Activated naive CD8-positive, alpha-beta T cell treated with anti-CD3 and anti-CD28 coated beads, Interleukin-2, amount 50 U/mL, for 24 hours (primary cell): ENCODE measurements at places on chromosomes 6 and 20.

DNA sequence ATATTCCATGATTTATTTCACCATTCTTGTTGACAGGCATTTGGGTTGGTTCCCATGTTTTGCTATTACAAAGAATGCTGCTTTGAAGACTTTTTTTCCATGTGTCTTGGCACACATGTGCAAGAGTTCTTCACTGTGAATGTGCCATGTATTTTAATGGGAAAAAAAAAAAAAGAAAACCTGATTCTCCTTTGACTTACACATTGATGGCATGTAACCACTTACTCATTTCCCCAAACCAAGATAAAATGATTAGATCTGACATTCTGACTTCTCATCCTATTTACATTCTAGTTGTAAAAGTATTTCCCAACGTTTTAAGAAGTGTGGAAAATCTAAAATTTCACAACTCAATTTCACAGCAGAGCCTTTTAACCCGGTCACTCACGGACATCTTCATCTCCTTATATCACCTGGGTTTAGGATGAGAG lies 4.4 kb downstream of the CAP2 start:
- H3K4me1 ChIP-seq = peaks cover 2% of the 10 kb centered on the region
- H3K27me3 ChIP-seq = peaks cover 37% of the 10 kb centered on the region
- DNase-seq = no peak
- no peak overlapping the region for H3K27ac ChIP-seq

- H3K4me1 ChIP-seq = no peaks in the 10 kb centered on the region
- no peak overlapping the region for H3K4me3 ChIP-seq
- no peak for DNase-seq
Measured at GRCh38 chr6:8225113-8225512, 122.8 kb upstream of the EEF1E1 start.

DNA sequence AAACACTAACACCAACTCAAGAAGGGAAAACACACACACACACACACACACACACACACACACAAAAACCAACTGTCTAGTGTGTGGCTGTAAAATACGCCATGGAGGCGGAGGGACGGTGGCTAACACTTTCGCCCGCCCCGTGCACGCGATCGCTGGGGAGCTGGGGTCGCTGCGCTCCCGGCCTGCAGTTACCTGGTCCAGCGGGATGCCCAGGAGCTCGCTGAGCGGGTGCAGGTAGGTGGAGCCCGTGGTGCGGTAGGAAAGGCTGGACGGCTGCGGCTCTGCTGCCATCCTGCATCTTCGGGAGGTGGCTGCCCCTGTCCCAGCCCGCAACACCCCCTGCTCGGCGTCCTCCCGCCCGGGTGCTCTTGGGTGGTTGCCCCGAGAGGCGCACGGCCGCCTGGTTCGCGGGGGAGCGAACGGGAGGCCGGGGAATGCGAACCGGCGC lies 303 bp downstream of the MBOAT1 start:
- H3K27me3 ChIP-seq = peaks cover 5% of the 10 kb centered on the region
- no peak for DNase-seq
- peak overlapping the region; percentile 78 for H3K27ac ChIP-seq
- peak overlapping the region; percentile 82 for H3K4me3 ChIP-seq
- peaks cover 46% of the 10 kb centered on the region for H3K4me1 ChIP-seq
- H3K36me3 ChIP-seq = no peaks in the 10 kb centered on the region

GRCh38 chr20:14992153-14992552 lies 654.7 kb upstream of the FLRT3 start:
- no peak overlapping the region for H3K4me3 ChIP-seq
- H3K27me3 ChIP-seq = no peaks in the 10 kb centered on the region
- H3K27ac ChIP-seq = no peak overlapping the region
- no peaks in the 10 kb centered on the region for H3K36me3 ChIP-seq
- DNase-seq = no peak
- H3K4me1 ChIP-seq = no peaks in the 10 kb centered on the region

GRCh38 chr6:56764081-56764566 lies 121.4 kb upstream of the DST start:
- no peaks in the 10 kb centered on the region for H3K27me3 ChIP-seq
- DNase-seq = no peak
- no peaks in the 10 kb centered on the region for H3K36me3 ChIP-seq
- H3K4me1 ChIP-seq = no peaks in the 10 kb centered on the region
- H3K27ac ChIP-seq = no peak overlapping the region

DNA sequence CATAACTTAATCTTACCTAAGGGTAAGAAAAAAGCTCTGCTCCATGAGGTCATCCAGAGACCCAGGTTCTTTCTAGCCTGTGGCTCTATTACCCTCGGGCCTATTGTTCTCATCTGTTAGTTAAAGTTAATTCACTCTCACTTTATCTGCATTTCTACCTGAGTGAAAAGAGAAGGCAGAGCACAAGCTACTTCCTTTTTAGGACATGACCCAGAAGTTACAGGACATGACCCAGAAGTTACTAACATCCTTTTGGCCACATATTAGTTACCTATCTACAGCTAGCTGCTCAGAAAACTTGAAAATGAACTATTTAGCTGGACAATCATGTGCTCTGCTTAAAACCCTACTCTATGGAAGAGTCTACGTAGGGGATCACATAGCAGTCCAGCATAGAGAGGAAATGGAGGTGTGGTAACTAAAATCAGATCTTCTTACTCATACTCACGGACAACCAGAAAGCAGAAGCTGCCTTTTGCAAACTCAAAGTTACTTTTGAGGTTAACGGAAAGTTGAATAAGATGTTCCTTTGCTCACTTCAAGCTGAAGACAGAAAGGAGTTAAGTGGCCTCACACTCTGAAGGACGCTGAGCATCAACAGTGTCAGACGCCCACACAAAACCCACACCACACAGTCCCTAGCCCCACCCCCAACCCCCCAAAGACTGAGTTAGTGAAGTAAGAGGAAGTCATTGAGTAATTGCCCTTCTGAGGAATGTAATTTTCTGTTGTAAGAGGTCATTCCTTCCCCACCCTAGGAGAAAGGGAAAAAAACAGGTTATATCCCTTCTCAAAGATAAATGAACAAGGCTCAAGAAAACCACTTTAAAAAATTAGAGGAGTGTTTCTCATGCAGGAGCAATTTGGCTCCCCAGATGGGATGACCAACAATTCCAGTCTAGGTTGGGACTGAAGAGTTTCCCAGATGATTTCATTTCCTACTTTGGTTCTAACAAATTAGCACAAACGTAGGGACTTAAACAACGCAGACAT lies 45.9 kb upstream of the TAB2 start:
- peak; percentile 78 for DNase-seq
- H3K4me3 ChIP-seq = peak overlapping the region; percentile 60
- no peaks in the 10 kb centered on the region for H3K27me3 ChIP-seq
- H3K27ac ChIP-seq = peak overlapping the region; percentile 92
- H3K4me1 ChIP-seq = peaks cover 42% of the 10 kb centered on the region

DNA sequence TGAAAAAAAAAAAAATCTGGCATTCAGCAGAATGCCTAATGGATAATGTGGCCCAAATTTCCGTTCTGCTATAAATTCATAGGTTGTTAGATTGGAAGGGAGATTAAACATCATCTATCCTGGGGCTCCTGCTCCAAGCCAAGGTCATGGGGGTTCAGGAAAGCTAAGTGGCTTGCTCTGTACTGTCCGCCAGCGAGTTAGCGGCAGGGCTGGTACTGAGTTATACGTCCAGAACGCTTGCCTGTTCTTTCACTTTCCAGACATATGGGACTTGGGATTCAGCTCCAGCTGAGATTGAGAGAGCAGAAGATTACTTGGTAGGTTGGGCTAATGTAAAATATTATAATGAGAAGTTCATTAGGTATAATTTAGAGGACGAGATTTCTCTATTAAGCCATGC lies 858 bp downstream of the RWDD1 start:
- no peak for DNase-seq
- H3K4me3 ChIP-seq = peak overlapping the region; percentile 98
- H3K27me3 ChIP-seq = no peaks in the 10 kb centered on the region
- peaks cover 32% of the 10 kb centered on the region for H3K36me3 ChIP-seq
- H3K27ac ChIP-seq = peak overlapping the region; percentile 97

GRCh38 chr20:63456429-63457284 lies 15.8 kb downstream of the KCNQ2 start:
- no peak for DNase-seq
- H3K4me3 ChIP-seq = no peak overlapping the region
- H3K36me3 ChIP-seq = no peaks in the 10 kb centered on the region
- H3K27me3 ChIP-seq = peaks cover 27% of the 10 kb centered on the region

- H3K27me3 ChIP-seq = peaks cover 79% of the 10 kb centered on the region
- H3K4me3 ChIP-seq = no peak overlapping the region
- H3K36me3 ChIP-seq = no peaks in the 10 kb centered on the region
- no peak for DNase-seq
- peaks cover 18% of the 10 kb centered on the region for H3K4me1 ChIP-seq
Measured at GRCh38 chr6:150145427-150145826, 2.6 kb downstream of the PPP1R14C start.

GRCh38 chr20:32642257-32643046 lies 31.3 kb downstream of the C20orf203 start:
- H3K4me3 ChIP-seq = no peak overlapping the region
- H3K27me3 ChIP-seq = no peaks in the 10 kb centered on the region
- no peaks in the 10 kb centered on the region for H3K36me3 ChIP-seq
- no peak for DNase-seq
- H3K4me1 ChIP-seq = no peaks in the 10 kb centered on the region

DNA sequence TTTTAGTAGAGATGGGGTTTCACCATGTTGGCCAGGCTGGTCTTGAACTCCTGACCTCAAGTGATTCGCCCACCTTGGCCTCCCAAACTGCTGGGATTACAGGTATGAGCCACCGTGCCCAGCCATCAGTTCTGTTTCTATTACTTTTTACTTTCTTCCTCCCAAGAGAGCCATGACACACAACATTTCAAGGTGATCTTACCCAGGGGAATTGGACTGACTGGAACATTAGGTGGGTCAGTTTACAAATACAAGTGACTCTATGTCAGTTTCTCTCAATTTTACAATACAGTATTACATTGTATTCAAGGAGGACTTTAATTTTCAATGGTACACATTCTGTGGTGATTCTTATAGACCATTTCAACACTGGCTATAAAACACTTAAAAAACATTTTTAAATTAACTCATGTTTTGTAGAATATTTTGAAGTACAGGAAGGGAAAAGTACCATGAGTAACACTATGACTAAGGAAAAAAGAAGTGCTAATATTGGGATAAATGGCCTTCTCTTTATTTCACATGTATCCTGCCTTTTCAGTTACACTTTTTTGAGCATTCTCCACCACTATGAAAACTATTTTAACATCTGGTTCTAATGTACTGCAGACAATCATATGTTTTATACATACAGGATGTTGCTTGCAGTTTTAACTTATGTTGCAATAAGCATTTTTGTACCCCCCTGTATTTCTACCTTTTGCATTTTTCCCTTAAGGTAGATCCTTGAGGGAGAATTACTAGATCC lies 8.4 kb downstream of the TPBG start:
- no peak for DNase-seq
- no peaks in the 10 kb centered on the region for H3K36me3 ChIP-seq
- H3K27ac ChIP-seq = no peak overlapping the region
- no peak overlapping the region for H3K4me3 ChIP-seq

DNA sequence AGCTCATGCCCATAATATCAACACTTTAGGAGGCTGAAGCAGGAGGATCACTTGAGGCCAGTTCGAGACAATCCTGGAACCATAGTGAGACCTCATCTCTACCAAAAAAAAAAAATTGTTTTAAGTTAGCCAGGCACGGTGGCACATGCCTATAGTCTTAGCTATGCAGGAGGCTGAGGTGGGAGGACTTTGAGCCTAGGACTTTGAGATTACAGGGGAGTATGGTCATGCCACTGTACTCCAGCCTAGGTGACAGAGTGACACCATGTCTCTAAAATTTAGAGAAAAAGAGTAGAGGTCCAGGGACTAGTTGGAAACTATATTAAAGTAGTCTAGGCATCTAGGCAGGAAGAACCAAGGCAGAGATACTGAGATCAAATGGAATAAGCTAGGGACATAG lies 121.6 kb downstream of the SLC16A10 start:
- no peak overlapping the region for H3K4me3 ChIP-seq
- no peak for DNase-seq
- no peaks in the 10 kb centered on the region for H3K36me3 ChIP-seq
- peaks cover 2% of the 10 kb centered on the region for H3K4me1 ChIP-seq
- H3K27me3 ChIP-seq = no peaks in the 10 kb centered on the region

GRCh38 chr6:33812669-33813068 lies 8.9 kb upstream of the MLN start:
- peak; percentile 48 for DNase-seq
- no peak overlapping the region for H3K4me3 ChIP-seq
- peaks cover 6% of the 10 kb centered on the region for H3K4me1 ChIP-seq
- H3K27ac ChIP-seq = no peak overlapping the region
- no peaks in the 10 kb centered on the region for H3K36me3 ChIP-seq

GRCh38 chr20:41196653-41197225 lies 59.4 kb downstream of the PLCG1 start:
- no peak for DNase-seq
- H3K27me3 ChIP-seq = no peaks in the 10 kb centered on the region
- H3K4me3 ChIP-seq = no peak overlapping the region
- H3K36me3 ChIP-seq = peaks cover 34% of the 10 kb centered on the region
- H3K27ac ChIP-seq = no peak overlapping the region

GRCh38 chr20:18548465-18548864 lies 18.8 kb upstream of the SMIM26 start:
- H3K27ac ChIP-seq = no peak overlapping the region
- H3K36me3 ChIP-seq = peaks cover 46% of the 10 kb centered on the region
- H3K4me3 ChIP-seq = no peak overlapping the region
- H3K4me1 ChIP-seq = no peaks in the 10 kb centered on the region
- DNase-seq = no peak

- H3K36me3 ChIP-seq = no peaks in the 10 kb centered on the region
- no peak overlapping the region for H3K4me3 ChIP-seq
- no peak overlapping the region for H3K27ac ChIP-seq
Measured at GRCh38 chr6:146289816-146290588, 253.6 kb upstream of the RAB32 start.

DNA sequence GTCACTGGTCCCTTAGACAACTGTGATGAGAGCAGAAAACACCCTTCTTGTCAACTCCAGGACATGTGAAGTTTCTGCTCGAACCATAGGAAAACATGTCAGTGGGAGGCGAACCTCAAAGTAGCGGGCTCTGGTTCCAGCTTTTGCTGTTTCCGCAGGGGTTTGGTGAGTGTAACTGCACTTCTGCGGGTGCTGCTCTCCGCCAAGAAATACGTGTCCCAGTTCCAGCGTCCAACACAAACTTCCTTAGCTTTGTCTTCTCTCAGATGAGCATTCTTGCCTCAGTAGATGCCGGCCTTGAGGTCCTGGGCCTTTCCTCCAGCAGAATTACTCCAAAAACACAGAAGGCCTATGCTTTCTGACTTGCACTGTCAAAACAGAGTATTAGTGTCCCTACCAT lies 156.3 kb downstream of the FNDC1 start:
- no peak for DNase-seq
- H3K36me3 ChIP-seq = no peaks in the 10 kb centered on the region
- no peak overlapping the region for H3K4me3 ChIP-seq
- no peaks in the 10 kb centered on the region for H3K4me1 ChIP-seq
- H3K27ac ChIP-seq = no peak overlapping the region
- H3K27me3 ChIP-seq = peaks cover 1% of the 10 kb centered on the region
